ENCODE measurements at places on chromosomes 1 and 21.

GRCh38 chr1:199292896-199293295 is 654.1 kb downstream of the PTPRC start:
- DNase-seq, result no peak

GRCh38 chr1:197869490-197870077 is 32.8 kb upstream of the C1orf53 start:
- DNase-seq, result no peak

DNA sequence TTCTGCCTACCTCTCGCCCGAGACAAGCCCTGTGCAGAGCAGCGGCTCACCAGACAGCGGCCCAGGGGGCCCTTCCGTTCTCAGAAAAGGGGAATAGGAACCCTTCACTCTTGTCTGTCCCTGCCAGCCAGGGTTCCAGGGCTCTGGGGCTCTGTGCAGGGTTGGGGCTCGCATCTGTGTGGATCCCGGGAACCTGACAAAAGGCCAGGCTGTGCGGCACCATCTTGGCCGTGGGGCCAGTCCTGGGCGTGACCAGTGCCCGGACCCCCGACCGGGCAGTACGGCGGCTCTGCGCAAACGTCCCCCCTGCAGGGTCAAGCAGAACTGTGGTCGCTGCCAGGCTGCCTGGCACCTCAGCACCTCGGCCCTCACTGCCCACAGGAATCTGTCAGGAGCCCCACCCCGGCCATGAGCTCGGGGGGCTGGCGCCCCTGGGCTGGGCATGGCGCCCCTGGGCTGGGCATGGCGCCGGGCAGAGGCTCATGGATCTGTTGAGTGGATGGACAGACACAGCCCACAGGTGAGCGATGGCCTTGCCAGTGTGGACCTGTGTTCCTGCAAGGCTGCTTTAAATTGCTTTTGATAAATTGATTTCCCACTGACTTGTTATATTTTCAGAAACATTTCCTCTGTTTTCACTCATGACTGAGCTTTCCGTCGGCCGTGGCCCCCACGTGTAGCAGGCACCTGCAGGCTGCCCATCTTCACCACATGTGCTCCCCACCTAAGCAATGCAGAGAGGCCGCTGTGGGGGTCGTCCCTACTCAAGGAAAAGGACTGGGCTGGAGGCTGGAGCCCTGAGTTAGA is 59.0 kb downstream of the SLX9 start:
- no peak for DNase-seq

- no peak for DNase-seq
These were observed at the start of gene THEM5 for GRCh38 chr1:151853411-151853943. Gene THEM5, minus strand, starts transcription at chr1:151853712. Its CDS starts 147 bp downstream, at chr1:151853565.

GRCh38 chr1:47679826-47680225 is 242.0 kb downstream of the FOXD2 start:
- no peak for DNase-seq

DNA sequence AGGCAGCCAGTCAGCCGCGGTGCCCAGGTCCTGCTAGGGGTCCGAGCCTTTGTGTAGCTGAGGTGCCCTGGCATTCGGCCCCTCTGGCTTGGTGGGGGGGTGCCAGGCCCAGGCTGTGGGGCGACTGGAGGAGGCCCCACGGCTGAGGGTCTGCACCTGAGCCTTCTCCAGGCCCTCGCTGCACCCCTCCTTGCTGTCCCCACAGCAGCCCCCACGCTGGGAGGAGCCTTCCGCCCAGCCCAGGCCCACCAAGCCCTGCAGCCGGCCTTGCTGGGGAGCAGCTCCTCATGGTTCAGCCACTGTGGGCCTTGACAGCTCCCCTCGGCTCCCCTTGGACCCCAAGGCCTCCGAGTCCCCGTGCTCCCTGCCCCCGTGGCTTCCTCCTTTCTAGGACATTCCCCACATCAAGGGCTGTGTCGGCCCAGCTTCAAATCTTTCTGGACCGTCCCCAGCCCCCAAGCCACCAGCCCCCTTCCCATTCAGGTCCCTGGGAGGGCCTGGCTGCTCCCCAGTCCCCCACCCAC is 67.8 kb downstream of the MORN1 start:
- no peak for DNase-seq

- no peak for DNase-seq
These were observed 1.7 kb downstream of the C1orf174 start for GRCh38 chr1:3898475-3898735.

DNA sequence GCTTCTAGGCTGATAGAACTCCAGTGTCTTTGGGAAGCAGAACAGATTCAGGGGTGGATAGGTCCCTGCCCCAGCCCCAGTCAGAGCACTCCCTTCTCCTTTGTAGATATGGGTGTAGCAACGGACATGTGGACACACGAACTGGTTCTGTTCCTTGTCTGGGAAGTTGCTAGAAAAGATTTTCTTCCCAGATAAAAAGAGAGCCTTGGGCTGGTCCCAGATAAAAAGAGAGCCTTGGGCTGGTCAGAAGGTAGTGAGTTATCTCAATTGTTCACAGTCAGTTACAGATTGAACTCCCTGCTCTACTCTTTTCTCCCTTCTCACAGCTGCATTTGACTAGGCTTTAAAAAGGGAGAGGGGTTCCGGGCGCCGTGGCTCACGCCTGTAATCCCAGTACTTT is 7.4 kb upstream of the EFNA1 start:
- no peak for DNase-seq

DNA sequence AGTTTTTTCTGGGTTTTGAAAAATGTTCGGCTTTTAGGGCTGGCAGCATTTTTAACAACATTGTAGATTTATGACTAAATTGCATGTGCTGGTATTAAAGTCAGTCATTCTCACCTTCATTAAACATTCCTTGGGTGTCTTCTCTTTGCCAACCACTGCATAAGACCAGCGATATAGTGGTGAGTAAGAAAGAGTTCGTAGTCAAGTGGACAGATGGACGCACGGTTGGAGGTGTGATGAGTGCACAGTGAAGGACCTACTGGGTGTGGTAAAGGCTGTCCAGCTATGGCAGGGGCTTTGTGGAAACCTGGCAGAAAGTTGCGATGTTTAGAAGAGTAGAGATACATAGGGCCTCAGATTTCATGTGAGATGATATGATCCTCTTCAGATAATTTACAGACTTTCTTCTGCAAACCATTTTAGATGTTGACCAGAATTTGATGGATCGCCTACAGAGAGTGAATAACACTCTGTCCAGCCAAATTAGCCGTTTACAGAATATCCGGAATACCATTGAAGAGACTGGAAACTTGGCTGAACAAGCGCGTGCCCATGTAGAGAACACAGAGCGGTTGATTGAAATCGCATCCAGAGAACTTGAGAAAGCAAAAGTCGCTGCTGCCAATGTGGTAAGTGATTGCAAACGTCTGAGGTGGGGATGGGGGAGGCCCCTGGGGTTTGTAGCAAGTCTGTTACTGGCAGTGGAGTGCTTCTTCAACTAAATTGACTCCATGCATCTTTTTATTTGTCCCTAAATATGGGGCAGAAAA is 56.0 kb upstream of the LAMC2 start:
- no peak for DNase-seq

DNA sequence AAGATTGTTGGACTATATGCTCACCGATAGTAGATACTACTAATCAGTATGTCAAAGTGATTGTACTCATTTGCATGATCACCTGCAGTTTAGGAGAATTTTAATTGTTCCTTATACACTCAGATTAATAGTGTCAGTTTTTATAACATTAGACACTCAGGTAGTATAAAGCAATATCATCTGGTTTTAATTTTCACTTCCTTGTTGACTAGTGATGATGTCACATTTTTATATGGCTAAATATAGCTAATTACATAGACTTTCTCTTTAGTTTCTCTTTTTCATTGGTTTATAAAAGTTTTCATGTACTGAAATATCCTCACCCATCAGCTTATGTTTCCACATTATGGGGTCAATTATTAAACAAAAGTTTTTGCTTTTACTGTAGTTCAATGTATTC is 1332.4 kb upstream of the ADGRL2 start:
- DNase-seq, result no peak

All from NCI-H345 (cell line).